Psoas muscle (tissue), 8 donors: ENCODE measurements at places on chromosomes 6 and 20. TPM values are rescaled to one million over a fixed set of nuclear protein-coding genes. Genes with fewer than 3 reads are reported as not detected.

The MAPK13 gene
- total RNA-seq: 1.6 TPM

The PLCG1 gene
- 33.1 TPM for total RNA-seq

The LY6G5C gene
- total RNA-seq: 3.2 TPM

The TSBP1 gene
- not detected for total RNA-seq

The GLP1R gene
- not detected for total RNA-seq

The HIVEP1 gene
- 13.1 TPM for total RNA-seq

The PNPLA1 gene
- not detected for total RNA-seq

The CGA gene
- not detected for total RNA-seq

The CST1 gene
- total RNA-seq: not detected
